Islet precursor cell (in vitro differentiated cells): ENCODE measurements at places on chromosomes 16 and 17.

- DNase-seq: no peak
Observed at GRCh38 chr17:67431249-67432015, 54.4 kb downstream of the PITPNC1 start.

- DNase-seq: peak; percentile 63
Observed at GRCh38 chr17:80765241-80765961, 220.8 kb downstream of the RPTOR start.

DNA sequence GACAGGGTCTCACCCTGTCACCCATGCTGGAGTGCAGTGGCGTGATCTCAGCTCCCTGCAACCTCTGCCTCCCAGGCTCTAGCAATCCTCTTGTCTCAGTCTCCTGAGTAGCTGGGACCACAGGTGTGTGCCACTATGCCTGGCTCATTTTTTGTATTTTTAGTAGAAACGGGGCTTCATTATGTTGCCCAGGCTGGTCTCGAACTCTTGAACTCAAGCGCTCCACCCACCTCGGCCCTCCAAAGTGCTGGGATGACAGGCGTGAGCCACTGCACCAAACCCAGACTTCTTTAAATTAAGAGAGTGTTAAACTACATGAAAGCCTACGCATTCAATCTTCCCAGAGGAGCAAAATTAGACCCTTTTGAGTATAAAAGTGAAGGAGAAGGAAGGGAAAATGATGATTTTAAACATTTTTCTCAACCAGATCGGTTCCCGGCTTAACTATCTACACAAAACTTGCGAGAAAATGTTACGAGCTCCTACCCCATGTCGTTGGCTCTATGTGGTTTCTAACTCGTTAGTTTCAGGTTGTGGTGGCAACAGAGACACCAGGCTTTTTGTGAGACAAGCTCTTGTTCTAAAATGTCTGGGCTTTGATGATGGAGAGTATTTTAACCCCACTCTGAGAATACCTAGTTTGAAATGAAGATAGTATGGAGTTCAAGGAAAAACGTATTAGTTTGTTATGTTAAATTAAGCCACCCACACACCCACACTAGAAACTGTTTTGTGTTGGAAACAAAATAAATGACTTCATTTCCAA lies 26.3 kb downstream of the STAT5B start:
- DNase-seq: no peak

DNA sequence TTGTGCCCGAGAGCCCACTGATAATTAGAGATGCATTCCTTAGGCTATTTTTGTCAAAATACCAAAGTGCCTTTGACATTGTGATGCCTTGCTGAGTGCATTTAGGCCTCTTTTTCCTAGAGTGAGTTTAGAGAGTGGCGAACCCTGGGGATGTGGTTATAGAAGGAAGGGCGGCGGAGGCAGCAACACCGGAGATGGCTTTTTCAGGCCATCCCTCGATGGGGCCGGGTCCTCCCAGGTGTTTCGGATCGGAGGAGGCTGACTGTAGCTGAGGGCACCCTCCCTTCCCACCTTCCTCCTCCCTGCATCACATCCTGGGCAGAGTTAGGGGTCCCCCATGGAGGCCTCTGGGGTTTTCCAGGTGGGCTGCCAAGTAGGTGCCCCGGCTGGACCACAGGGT lies 6.6 kb upstream of the SNAI3 start:
- no peak for DNase-seq

GRCh38 chr17:45306623-45307022 lies 10.2 kb downstream of the MAP3K14 start:
- DNase-seq: no peak

- no peak for DNase-seq
Observed at GRCh38 chr17:10285896-10286295, 86.9 kb downstream of the MYH13 start.

DNA sequence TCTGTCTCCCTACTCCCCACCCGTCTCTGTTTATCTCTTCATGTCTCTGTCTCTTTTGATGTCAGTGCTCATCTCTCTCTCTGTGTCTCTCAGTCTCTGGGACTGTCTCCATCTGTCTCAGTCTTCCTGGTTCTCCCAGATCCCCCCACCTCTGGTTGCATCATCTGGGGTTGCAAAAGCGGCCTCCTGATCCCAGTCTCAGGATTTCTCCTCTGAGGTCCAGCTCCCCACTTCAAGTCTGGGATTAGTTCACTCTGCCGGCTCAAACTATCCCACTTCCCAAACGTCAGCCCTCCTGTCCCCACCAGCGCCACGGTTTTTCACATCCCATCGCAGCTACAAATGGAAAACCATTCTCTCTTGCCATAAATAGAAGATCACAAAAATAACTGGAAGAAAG lies 9.0 kb downstream of the TEKT5 start:
- DNase-seq: no peak

DNA sequence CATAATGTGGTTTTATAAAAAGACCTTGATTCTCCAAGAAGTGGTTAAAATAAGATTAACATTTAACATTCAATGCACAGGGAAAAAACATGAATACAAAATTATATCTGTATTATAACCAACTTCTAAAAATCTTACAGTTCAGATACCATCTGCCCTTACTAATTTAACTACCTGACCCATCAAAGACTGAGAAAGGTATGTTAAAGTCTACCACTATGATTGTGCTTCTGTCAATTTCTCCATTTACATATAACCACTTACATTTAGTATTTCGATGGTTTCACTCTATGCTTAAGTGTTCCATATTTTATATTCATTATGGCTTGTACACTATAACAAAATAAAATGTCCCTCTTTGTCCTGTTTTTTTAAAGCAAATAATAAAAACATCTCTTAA lies 14.6 kb downstream of the AP1G1 start:
- no peak for DNase-seq

DNA sequence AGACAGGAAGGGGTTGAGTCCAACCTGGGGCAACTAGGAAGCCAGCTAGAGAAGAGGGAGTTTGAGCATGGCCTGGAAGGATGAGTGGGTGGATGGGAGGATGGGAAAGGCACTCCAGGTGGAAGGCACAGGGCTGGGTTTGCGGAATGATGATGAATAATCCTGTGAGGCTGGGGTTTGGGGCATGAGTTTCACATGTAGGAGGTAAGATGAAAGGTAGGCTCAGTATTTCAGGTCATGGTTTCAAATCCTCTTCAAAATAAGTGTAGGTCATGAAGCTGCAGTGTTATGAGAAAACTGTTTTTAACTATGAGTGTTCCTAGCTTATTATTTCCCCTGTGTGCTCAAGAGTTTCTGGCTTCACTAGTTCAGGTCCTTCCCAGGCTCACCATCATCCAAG lies 130.3 kb downstream of the SKAP1 start:
- no peak for DNase-seq

DNA sequence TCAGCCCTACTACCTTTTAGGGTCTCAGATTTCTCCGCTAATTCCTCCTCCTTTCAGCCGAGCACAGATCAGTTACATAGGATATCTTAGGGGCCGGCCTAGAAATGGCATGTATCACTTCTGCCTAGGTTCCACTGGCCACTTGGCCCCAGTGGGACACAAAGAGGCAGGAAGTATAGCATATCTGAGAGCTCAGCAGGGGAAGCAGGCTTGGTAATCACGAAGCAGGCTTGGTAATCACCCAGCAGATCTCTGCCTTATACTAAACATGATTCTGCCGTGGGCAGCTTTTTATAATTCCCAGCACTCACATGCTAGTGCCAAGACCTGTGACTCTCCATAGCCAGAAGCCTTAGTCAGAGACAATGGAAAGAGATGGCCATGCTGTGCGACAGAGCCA lies 59.6 kb upstream of the CACNG5 start:
- DNase-seq: no peak

DNA sequence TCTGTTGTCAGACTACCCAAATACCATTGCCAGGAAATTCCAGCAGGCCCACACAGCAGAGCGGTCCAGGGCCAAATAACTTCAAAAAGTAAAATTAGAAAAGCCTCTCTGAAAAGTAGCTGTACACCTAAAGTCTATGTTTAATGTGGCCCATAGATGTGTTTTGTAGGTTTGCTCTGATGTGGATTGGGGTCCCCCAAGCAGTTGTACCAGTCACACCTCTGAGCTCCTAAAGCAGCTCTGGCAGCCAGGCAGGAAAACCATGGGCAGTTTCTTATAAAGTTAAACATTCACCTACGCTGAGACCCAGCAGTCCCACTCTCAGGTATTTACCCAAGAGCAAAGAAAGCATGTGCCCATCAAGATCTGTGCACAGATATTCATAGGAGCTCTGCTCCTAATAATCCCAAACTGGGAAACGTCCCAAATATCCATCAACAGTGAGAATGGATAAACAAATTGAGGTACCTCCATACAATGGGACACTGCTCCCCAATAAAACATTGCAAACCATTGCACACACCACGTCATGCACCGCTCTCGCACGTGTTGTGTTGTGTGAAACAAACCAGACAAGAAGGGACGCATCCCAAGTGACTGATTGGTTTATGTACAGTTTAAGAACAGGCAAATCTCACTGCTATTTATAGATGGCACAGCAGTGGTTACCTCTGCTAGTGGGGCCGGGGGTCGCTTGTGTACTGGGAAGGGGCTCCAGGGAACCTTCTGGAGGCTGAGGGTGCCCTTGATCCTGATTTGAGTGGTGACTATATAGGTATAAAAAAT lies 15.8 kb upstream of the PRM1 start:
- no peak for DNase-seq

DNA sequence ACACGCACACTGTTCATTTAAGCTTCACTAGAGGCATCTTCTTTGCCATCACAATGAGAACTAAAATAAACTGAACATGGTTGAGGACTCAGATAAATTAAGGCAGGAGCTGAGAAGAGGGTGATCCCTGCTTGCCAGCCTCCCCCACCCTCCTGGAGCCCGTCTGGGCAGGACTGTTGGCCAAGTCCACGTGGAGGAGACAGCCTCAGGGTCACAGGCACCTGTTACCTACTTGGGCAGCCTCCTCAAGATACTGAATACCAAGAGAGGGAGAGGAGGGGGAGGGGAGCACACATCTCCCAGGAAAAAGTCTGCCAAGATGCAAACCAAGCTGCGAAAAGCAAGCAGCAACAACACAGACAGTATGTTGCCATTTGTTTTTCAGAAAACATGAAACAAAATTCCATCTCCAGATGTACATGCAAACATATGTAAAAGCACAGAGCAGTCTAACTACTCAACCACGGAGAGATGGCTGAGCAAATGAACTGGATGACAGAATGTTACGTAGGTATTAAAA lies 67.4 kb downstream of the SLC39A11 start:
- no peak for DNase-seq

DNA sequence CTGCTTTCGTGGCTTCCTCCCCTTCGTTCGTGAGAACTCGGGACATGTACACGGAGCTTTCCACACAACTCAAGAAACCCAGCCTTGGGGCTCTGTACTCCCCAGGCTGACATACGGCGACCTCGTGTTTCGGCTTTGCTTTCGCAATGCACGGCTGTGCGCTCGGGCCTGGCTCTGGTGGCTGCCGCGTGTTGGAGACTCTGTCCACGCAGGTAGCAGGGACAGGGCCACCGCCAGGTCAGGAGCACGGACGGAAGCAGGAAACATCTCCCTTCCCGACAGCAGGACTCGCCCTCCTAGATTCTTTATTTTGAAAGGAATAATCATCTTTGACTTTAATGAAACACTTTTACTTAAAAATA lies 17.3 kb downstream of the UTS2R start:
- DNase-seq: no peak

GRCh38 chr17:13425390-13425789 lies 176.3 kb downstream of the HS3ST3A1 start:
- no peak for DNase-seq

GRCh38 chr17:81433656-81434055 lies 38.4 kb downstream of the BAHCC1 start:
- DNase-seq: no peak

GRCh38 chr16:56005958-56006357 lies 130.8 kb upstream of the CES5A start:
- DNase-seq: no peak
